ENCODE measurements at places on chromosomes 1 and 21. TPM values are rescaled to one million over a fixed set of nuclear protein-coding genes. Genes with fewer than 3 reads are reported as not detected.

Gene MUTYH
- polyA plus RNA-seq, result 22.5 TPM

Gene SPRR5
- polyA plus RNA-seq, result not detected

Gene PLEKHN1
- 2.8 TPM for polyA plus RNA-seq

DNA sequence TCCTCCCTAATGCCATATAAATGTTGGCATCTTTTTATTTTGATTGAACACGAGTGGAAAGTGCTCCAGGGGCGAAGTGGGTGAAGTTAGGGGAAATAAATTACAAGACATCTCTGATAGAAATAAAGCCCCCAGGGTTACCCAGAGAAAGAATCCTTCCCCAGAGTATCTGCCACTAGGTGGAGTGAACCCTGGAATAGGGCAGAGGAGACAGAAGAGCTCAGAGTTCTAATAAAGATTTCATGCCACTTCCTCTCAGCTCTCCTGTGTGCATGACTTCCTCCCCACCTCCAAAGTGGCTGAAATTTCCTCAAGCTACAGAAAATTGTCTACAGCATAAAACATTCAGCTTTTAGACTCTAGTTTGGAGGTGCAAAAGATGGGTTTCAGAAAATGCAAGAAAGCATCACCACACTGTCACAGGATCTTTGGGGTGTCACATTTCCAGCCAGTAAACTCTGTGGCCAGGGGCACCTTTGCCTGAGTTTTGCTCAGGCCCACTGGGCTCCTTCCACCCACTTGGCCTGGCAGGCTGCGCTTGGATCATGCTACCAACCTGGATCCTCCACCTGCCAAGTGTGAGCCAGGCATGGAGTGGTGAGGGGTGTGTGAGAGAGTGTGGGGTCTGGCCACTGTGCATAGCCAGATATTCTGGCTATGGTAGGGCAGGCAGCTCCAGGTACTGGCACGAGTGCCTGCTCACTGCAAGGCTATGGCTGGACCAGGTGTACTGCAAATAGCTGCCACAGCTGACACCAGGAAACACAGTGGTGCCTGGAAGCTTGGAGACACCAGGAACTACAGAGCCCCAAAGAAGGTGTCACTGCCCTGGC lies 208.8 kb upstream of the USP25 start:
- DNase-seq, result no peak

GRCh38 chr1:78606274-78606673 lies 14.0 kb upstream of the IFI44L start:
- peak; percentile 9 for DNase-seq

DNA sequence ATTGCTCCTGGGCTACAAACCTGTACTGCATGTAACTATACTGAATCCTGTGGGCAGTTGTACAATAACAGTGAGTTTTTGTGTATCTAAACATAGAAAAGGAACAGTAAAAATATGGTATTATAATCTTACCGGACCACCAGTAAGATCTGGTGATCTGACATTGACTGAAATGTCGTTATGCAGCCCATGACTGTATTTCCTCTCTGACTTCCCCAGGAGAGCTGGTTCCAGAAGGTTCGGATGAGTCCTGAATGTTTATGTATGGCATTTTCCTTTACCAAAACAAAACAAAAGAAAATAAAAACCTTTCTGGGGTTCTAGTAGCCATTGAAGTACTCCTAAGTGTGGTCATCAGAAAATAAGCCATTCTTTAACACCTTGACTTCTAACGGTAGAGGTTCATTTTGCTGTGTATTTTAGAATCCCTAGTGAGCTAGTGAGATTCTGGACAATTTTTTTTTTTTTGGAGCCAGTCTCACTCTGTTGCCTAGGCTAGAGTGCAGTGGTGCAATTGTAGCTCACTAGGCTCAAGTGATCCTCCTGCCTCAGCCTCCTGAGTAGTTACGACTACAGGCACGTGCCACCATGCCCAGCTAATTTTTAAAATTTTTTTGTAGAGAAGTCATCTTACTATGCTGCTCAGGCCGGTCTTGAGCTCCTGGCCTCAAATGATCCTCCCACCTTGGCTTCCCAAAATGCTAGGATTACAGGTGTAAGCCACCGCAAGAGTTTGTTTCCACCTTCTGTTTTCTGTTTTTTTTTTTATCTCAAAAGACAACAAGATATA lies 27.7 kb downstream of the UBE4B start:
- DNase-seq, result no peak

GRCh38 chr1:211344152-211344618 lies 17.6 kb downstream of the TRAF5 start:
- DNase-seq, result no peak

GRCh38 chr1:154346276-154346917 lies 21.1 kb downstream of the ATP8B2 start:
- DNase-seq, result no peak

GRCh38 chr1:12518931-12519692 lies 98.9 kb downstream of the DHRS3 start:
- peak; percentile 60 for DNase-seq

GRCh38 chr1:186442651-186443375 lies 18.1 kb downstream of the PDC start:
- no peak for DNase-seq

DNA sequence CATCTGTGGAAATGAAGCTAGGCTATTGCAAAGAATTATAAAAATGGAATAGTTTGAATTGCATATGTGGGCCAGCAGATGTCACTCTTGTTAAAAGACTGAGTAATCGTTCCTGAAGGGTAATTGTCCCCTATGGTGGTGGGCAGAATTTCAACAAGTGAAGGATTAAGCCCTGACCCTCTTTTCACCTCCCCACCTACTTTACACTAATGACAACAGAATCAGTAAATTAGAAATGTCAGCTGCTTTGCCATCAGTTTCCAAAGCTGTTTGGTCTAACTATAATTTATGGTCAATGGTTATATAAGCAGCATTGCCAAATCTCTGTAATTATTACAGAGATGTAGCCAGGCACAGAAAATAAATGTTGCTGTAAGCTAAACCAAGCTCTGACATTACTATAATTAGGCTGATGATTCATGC lies 898.6 kb downstream of the AMY1C start:
- peak; percentile 72 for DNase-seq

GRCh38 chr1:76786222-76786621 lies 81.1 kb upstream of the ST6GALNAC5 start:
- peak; percentile 68 for DNase-seq

DNA sequence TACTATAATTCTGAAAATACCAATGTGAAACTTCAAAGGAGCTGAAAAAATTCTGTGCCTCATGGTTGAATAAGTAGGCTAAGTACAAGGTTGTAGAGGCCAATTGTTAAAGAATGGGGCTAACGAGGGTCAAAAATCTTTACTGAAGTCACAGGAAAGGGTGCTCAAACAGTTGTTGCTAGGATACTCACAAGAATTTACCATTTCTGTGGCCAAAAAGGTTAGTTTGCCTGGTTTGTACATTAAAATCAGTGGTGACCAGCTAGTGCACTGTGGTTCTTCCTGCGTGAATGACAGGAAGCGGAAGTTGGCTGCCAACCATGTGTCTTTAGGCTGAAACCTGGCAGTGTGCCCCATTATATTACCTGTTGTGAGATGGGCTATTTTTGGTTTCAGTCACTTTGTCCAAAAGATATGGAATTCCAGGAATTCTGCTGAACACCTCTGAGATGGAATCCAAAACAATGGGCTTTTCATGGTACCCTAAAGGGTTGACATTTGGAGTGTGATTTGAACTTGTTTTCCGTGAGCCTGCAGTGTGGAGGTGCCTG lies 13.5 kb downstream of the MAP3K21 start:
- DNase-seq, result peak; percentile 37

DNA sequence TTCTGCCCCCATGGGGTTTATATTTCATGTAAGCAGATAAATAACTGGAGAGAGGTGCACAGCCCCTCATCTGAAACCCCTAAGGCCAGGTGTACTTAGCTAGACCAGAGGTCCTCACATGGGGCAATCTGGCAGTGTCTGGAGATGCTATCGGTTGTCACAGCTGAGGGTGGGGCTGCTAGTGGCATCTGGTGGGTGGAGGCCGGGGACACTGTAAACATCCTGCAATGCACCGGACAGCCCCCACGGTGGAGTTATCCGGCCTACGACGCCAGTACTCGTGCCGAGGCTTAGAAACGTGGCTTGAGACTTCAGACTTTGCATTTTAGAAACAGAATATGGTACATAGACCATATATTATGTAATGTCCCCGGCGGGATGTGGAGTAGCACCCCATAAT lies 186.5 kb upstream of the VAMP3 start:
- no peak for DNase-seq

GRCh38 chr1:116490588-116490987 lies 80.2 kb downstream of the CD58 start:
- no peak for DNase-seq

- DNase-seq, result no peak
These were observed 28.4 kb upstream of the ETV3 start for GRCh38 chr1:157166590-157166989.

All from lung (tissue), 17 donors.